Activated CD8-positive, alpha-beta T cell treated with anti-CD3 and anti-CD28 coated beads for 36 hours (primary cell): ENCODE measurements at places on chromosomes 13 and 19. TPM values are rescaled to one million over a fixed set of nuclear protein-coding genes. Genes with fewer than 3 reads are reported as not detected.

- DNase-seq: no peak
Observed at GRCh38 chr13:68174893-68175292, 944.8 kb upstream of the PCDH9 start.

Gene FRY
- 0.68 TPM for total RNA-seq

DNA sequence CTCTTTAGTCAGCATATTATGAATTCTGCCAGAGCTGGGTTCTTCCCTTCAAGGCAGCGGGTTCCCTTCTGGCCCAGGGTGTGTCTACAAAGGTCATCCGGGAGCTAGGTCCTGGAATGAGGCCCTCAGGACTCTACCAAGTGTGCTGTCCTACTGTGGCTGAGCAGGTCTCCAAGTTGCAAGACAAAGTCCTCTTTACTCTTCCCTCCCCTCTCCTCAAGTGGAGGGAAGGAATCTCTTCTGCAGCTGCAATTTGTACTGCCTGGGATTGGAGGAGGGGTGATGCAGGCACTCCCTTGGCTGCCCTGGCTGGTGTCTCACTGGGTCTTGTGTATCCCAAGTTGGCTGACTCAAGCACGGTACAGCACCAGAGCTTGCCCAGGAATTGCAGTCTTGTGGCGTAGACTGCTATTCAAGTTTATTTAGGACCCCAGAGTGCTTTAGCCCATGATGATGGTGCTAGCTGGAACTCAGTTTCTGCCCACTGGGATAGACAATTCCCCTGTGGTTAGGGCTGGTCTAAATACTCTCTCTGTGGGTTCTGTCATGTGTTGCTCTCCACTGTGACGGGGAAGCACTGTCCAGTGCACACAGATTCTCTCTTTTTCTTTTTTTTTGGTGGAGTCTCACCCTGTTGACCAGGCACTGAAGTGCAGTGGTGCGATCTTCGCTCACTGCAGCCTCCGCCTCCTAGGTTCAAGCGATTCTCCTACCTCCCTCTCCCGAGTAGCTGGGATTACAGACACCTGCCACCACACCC is 28.5 kb downstream of the RFC3 start:
- DNase-seq: no peak

- DNase-seq: no peak
Observed at GRCh38 chr13:42985312-42986175, 6.5 kb downstream of the EPSTI1 start.

GRCh38 chr13:98678741-98679140 is 73.7 kb downstream of the SLC15A1 start:
- no peak for DNase-seq

Gene GNG14
- not detected for total RNA-seq

GRCh38 chr13:106243011-106243565 is 292.4 kb downstream of the EFNB2 start:
- no peak for DNase-seq

DNA sequence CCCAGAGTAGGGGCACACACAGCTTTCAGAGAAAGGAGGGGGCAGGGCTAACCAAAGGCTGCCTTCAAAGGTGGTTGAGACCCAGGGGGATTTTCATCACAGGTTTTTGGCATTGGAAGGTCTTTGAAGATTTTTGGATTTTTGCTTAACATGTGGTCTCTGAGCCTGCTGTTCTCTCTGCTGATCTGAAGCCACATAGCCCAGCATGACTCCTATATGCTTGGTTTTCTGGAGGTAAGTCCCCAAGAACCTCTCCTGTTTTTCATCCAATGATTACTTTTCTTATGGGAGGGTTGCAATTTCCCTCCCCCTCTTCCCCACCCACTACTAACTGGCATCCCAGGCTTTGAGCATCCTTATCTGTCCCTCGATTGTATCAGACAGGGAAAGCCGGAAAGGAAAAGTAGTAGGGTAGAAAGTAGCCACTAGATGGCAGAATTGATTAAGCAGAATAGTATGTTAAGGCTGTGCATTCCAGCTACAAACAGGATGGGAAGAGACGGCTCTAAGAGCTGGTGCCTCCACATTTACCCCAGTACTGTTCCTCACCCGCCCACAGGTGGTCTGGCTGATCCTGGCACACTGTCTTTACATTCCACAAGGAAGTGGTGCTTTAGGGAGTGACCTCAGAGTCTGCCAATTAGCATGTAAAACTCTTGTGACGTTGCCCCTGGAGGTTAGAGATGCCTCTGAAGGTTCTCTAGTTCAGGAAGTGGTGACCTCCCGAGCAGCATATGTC is 218.9 kb upstream of the EDNRB start:
- peak; percentile 14 for DNase-seq

GRCh38 chr13:111915104-111915551 is 151.8 kb upstream of the SOX1 start:
- DNase-seq: no peak

GRCh38 chr19:54009440-54009839 is 18.0 kb downstream of the CACNG6 start:
- no peak for DNase-seq

DNA sequence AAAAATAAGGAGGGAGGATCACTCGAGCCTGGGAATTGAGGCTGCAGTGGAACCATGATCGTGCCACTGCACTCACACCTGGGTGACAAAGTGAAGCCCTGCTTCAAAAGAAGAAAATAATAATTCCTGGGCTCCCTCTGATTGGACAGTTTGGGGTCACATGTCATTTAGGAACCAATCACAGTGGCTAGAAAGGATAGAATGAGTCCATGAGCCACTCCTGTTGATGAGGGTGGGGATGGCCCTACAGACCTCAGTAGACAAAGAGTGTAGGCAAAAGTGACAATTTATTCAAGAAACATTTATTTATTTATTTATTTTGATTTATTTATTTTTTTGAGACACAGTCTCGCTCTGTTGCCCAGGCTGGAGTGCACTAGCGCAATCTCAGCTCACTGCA is 26.8 kb upstream of the ADGRE5 start:
- peak; percentile 26 for DNase-seq

GRCh38 chr13:75754936-75755335 is 118.8 kb downstream of the LMO7 start:
- no peak for DNase-seq

Gene NCAN
- not detected for total RNA-seq

Gene F10
- total RNA-seq: not detected

DNA sequence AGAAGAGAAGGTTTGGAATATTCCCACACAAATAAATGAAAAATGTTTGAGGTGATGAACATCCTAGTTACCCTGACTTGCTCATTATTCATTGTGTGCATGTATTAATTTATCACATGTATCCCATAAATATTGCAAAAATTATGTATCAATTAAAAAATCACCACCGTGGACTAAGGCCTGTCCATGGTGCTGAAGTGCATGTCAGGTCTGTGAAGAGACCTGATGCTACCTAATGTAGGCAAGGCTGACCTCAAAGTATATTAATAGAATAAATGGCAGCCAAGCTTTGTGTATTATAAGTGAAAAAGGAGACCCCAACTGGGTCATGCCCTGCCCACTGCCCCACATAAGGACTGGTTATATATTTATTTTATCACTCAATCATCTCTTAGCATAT is 34.4 kb upstream of the ZNF835 start:
- DNase-seq: no peak

- DNase-seq: no peak
Observed at GRCh38 chr13:103246581-103247200, 180.5 kb upstream of the SLC10A2 start.

Gene SLC10A2
- not detected for total RNA-seq

DNA sequence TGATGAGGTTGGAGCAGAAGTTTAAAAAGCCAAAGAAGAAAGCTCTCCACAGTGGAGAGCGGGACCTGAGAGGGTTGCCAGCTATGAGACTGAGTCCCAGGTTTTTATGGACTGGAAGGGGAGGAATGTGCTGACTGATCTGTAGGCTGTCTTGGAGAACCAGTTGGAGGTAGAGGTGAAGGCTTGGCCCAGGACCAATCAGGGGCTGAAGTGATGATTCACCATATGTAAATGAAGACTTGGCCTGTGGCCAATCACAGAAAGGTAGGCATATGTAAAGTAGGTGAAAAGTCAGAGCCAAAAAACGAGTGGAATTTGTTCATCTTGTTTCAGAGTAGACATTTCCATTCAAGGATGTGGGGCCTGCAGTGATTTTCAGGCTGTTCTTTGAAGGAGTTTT is 17.5 kb upstream of the KBTBD6 start:
- DNase-seq: no peak

DNA sequence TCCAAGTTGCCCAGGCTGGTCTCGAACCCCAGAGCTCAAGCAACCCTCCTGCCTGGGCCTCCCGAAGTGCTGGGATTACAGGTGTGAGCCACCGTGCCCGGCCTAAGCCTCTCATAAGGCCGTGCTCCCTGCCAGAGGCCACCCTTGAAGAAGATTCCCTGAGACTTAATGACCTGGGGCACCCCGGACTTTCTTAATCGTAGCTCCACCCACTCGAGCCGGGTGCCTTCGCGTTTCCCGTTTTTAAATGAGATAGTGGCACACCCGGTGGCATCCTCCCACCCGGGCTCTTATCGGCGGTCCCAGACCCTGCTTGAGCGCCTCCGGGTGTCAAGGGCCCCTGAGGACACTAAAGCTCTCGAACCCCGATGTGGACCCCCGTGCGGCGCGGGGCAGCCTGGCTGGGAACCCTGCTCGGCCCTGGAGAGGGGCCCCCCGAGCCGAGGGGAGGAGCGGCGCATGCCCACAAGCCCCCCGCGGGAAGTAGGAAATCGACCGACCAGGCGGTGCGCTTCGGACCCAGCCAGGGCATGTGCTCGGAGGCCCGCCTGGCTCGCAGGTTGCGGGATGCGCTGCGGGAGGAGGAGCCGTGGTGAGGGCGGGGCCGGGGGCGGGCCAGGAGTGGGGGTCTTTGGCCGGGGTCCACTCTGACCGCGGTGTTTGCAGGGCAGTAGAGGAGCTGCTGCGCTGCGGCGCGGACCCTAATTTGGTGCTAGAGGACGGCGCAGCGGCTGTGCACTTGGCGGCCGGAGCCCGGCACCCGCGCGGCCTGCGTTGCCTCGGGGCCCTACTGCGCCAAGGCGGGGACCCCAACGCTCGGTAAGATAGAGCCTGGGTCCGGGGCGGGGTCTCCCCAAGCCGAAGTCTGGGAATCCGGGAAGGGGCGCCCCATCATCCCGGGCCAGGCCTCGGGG is at the start of gene ANKLE1:
Gene ANKLE1 (plus strand): TSS at position 511 of the 914 bp plus-strand sequence. CDS start 20 bp downstream, at position 531.
- peak; percentile 69 for DNase-seq

GRCh38 chr13:80989241-80989640 is 648.3 kb upstream of the SPRY2 start:
- no peak for DNase-seq

- no peak for DNase-seq
Observed at GRCh38 chr19:38020311-38020710, 113.3 kb downstream of the SIPA1L3 start.

Gene ARRDC2
- total RNA-seq: 29.1 TPM

Gene PSG4
- not detected for total RNA-seq

Gene HDGFL2
- 37.5 TPM for total RNA-seq

GRCh38 chr19:49997709-49998108 is 27.5 kb downstream of the VRK3 start:
- peak; percentile 48 for DNase-seq

Gene NUDT15
- 22.8 TPM for total RNA-seq

GRCh38 chr13:40058757-40059236 is 403.3 kb downstream of the COG6 start:
- peak; percentile 24 for DNase-seq

DNA sequence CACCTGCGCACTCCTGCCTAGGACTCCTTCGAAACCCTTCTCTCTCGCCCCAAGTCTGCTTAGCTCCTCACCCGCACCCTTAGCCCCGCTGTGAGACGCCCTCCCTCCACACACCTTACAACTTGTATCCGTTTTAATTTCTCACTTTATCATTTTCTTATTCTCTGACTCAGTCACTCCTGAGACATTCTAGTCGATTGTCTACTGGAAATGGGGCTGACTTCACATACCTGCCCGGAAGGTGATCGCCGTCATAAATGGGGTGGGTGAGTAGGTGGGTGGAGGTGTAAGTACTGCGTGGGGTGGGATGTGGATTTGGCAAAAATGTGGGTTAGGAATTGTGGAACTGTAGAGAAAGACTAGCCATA is 714 bp downstream of the NDFIP2 start:
- DNase-seq: peak; percentile 82

- DNase-seq: no peak
Observed at GRCh38 chr13:89380101-89380500, 1708.9 kb downstream of the SLITRK5 start.

DNA sequence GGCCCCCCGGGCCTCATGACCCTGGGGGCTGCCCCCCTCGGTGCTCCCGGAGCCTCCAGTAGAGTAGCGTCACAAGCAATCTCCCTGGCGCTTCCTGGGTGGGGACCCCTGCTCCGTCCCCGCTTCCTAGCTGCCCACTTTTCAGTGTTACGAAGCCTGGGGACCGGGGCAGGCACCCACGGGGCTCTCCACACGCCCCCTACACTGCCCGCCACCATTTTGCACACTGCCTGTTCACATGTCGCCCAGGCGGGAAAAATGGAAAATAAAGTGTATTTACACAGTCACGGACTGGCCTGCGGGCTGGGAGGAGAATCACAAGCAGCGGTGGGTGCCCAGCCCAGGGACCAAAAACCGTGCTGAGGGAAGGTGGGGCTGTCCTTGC is 9.5 kb downstream of the PRR36 start:
- DNase-seq: no peak

Gene GAPDHS
- not detected for total RNA-seq

GRCh38 chr13:39525506-39525905 is 77.5 kb downstream of the LHFPL6 start:
- DNase-seq: no peak
